ENCODE measurements at places on chromosomes 5 and 9. TPM values are rescaled to one million over a fixed set of nuclear protein-coding genes. Genes with fewer than 3 reads are reported as not detected.

DNA sequence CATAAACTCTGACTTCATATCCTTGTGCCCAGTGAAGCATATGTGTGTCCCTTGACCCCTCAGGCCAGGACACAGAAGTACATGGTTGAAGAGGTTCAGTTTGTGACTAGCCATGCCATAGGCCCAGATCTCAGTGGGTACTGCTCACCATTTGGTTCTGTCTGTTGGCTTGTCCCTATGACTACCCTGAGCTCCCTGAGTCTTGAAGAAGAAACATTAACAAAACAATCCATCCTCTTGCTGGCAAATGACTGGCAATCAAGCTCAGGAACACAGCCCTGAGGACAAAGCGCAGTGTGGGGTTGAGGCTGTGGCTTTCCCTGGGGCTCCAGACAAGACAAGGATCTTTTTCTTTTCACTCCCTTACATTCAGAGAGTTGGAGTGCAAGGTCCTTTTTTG lies 46.3 kb downstream of the TNFAIP8 start:
- no peak for DNase-seq

GRCh38 chr5:134614450-134615085 lies 18.1 kb downstream of the SAR1B start:
- DNase-seq, result no peak

DNA sequence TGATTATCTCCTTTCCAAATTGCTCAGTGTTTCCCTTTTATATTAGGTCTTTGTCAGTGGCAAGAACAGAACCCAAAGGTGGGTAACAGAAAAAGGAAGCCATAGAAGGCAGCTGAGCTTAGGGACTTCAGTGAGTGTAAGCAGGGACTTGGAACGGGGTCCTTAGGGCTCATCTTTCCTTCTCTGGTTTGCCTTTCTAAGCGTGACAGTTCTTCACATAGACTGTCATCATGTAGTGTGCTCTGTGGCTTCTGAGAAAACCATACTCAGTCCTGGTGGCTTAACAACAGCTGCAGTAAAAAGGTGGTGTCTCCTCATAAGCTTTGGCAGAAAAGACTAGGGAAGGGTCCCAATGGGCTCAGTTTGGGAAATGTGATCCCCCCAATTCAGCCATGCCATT lies 108.8 kb downstream of the SLC12A2 start:
- no peak for DNase-seq

- no peak for DNase-seq
Measured at GRCh38 chr5:123528878-123529277, 16.9 kb downstream of the CSNK1G3 start.

The TMEM232 gene
- 5.6 TPM for total RNA-seq

DNA sequence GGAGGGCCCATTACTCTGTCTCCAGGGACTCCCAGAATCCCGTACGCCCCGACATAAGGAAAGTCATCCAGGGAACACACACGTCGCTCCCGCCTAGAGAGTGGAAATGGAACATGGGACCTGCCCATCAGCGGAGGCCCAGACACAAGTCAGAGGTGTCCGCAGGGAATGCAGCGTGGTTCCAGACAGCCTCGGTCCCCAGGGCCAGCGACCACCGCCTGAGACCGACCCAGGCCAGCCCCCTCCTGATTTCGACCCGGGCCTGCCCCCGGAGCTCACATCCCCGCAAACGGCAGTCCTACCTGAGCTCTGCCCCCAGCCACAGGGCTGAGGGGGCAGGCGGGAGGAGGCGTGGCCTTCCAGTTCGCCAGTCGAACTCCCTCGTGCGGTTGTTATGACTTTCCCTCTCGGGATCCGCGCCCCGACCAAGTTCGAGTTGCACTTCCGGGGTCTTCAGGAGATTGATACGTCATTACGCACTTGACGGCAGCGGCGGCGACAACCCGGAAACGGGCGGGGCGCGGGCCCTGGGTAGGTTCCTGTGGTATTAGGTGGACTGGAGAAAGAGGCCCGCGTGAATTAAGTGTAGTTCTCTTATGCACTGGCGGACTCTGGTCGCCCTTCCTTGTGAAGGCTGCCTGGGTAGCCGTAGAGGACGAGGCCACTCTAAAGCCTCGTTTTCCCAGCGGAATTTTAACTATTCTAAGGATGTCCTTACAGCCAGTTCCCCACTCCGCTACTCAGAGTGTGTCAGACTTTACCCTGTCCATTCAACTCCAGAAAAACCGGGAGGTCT lies 370.0 kb upstream of the POU5F2 start:
- peak; percentile 96 for DNase-seq

The FAM151B gene
- total RNA-seq, result 4.8 TPM

DNA sequence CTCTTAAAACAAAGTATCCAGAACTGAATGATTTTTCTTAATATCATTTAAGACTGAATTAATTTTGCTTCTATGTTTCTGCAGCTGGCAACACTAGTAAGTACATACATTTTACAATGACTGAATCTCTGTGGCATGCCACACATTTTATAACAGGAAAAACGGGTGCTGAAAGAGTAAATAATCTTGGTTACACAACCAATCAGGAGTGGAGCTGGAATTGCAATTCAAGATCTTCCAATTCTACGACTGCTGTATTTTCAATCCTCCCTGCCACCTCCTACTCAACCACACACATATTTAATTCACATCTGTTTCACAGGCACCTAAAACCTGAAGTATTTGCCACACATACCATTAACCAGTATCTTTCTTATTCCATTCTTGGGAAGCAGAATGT lies 52.7 kb upstream of the NR5A1 start:
- peak; percentile 70 for DNase-seq

DNA sequence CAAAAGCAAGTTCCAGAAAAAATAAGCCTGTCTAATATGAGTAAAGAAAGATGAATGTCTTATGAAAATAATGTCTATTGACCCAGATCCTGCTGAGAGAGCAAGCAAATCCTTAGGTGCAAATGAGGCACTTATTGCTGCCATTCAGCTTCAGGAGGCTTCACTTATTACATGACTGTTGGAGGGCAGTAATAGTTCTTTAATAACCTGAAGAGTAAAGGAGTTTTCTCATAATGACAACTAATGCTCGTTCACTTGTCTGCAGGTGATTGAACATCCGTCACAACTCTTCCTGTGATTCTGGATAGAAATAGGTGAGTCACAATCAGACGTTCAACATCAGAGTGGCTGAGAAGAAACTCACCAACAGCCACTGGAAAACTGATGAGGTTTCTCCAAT lies 58.3 kb downstream of the SPOCK1 start:
- DNase-seq, result no peak

DNA sequence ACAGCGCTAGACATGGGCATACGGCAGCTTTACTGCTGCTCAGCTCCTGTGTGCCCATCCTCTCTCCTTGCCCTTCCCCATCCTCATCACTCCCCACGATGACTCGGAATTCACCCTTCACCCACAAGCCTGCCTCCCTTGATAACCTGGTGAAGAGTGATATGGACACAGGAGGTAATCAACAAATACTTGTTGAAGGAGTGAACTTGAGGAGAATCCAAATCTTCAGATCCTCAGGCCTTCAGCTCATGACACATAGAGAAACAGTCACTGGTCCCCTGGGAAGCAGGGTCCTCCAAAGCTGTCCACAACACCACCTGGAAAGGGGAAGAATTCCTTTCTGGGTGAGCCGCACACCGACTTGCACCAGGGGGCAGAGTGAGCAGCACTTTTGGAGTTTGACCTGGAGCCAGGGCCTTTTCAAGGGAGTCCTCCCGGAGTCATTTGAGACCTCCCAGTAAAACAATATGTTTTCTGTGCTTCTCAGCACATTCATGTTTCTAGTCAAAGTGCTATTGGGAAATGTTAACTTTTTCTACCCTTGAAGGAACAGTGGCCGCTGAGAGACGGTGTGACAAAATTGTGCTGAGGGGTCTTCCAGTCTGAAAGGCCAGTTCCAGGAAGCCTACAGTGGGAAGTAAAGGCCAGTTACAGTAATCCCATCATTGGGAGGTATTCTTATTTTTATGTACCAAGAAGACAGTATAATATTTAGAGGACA lies 332.3 kb downstream of the CWC27 start:
- peak; percentile 91 for DNase-seq

DNA sequence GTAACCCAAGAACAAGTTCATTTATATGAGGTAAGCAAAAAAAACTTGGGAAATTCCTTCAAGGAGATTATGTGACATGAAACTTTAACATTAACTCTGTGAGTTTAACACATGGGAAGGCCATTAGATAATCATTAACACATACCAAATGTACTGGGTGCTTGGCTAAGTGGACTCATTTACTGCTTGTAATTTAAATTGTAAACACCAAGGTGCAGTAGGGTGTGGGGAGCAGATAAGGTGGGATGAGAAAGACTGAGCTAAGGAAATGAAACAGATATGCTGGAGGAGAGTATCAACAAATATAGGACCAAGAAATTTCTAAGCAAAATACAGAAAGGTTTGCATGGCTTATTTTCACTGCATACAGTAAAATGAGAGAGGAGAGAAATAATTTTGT lies 2384.8 kb upstream of the ACO1 start:
- no peak for DNase-seq

DNA sequence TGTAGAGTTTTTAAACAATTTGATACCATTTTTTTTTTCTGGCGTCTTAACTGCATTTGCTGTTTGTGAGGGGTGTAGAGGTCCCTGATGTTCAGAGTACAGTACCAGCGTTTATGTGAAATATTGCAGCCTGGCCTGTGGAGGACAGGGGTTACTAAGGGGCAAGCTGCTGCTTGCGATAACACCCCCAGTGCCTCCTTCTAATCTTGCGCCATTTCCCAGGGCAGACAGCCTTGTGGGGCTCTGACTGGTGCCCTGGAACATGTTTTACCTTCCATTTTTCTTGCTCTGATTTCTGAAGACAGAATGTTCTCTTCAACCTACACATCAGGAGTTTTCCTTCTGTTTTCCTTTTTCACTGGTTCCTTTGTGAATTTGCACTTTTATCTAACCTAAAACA lies 142.9 kb downstream of the DOCK8 start:
- DNase-seq, result no peak

GRCh38 chr5:150143350-150144245 lies 12.0 kb downstream of the PDGFRB start:
- peak; percentile 97 for DNase-seq

- peak; percentile 36 for DNase-seq
Measured at GRCh38 chr9:95048225-95049087, 269.1 kb downstream of the FANCC start.

DNA sequence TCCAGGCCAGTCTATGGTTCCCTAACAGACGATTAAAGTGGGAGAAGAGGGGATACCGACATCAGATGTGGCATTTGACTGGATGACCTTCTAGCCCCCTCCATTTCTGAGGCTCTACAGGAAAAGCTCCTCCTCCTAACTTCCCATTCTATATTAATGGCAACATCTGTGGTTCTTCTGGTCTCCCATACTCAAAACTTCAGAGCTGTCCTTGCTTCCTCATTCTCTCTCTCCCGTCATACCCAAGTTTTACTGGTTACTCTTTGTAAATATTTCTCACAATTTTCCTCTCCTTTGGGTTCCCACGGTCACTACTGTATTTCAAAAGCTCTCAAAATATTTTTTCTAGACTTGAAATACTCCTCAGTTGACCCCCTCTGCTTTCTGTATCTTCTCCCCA lies 36.0 kb upstream of the IL7R start:
- DNase-seq, result no peak

The PTTG1 gene
- 17.5 TPM for total RNA-seq

DNA sequence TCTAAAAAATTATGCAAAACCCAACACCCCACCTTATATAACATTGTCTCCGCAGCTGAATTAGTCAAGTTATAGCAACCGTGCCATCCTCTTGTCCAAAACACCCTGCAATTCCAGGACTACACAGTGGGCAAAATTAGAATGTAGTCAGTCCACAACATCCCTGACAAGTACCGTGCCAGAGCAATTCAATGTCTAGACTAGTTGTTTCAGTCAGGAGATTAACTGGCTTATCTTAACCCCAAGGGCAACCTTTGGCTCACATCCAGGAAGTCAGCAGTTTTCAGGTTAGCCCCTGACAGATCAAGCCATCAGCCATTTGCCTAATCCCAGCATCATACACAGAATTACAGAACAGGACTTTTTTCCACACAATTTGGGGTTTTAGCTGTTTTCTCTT lies 240.8 kb upstream of the TMEM161B start:
- DNase-seq, result no peak

GRCh38 chr9:120934281-120934680 lies 7.7 kb upstream of the TRAF1 start:
- DNase-seq, result no peak

DNA sequence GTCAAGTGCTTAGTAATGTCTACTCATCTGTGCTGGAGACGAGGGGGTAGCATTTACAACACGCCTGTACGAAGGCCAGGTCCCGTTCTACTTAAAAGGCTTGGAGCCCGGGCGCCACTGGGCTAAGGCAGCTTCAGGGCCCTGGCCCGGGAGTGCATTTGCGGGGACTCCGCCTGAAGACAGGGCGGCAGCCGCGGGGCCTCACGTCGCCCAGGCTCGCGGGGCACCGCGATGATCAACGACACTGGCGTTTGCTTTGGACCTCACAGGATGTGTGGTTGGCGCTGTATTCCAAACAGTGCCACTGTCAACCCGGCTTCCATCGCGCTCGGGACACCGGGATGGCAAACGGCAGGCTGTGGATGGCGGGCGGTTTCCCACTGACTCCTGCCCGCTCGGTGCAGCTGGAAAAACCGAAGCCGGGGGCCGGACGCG lies 1.1 kb upstream of the TENT4A start:
- peak; percentile 51 for DNase-seq

DNA sequence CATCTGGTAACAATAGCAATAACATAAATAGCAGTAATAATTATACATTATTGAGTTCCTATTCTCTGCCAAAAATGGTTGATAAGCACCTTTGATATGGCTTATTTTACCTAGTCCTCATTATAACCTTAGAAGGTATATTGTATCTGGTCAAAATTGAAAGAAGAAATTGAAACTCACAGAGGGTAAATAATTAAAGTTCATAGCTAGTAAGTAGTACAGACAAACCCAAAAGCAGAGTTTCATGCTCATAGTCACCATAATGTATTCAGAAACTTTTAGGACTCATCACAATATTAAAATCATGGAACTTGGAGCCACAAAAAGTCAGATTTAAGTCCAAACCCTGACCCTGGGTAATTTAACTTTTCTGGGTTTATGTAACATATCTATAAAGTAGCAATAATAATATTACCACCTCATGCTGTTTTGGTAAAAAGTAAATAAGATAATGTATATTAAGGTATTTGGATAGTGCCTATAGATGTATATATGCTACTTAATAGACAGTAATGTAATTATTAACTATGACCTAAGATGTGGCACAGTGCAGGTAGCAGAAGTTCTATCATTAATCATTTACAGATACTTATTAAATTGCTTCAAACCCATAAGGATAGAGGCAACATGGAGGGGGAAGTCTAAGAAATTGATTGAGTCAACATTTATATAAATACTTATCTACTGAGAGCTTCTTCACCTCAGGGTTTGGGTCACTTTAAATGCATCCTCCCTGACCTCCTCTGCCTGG lies 32.4 kb downstream of the STK32A start:
- DNase-seq, result no peak
